ENCODE measurements at places on chromosomes 3 and 15. TPM values are rescaled to one million over a fixed set of nuclear protein-coding genes. Genes with fewer than 3 reads are reported as not detected.

Gene STRIT1
- not detected for total RNA-seq

Gene LRTM1
- total RNA-seq = not detected

Gene IGSF10
- 5.6 TPM for total RNA-seq

Gene SLC12A1
- 0.55 TPM for total RNA-seq

Gene FSD2
- total RNA-seq = 0.19 TPM

Gene IL5RA
- total RNA-seq = 0.43 TPM

Gene AHSG
- 0.81 TPM for total RNA-seq

Gene MED12L
- 10.3 TPM for total RNA-seq

Gene SNURF
- 15.7 TPM for total RNA-seq

GRCh38 chr3:127425505-127426443 lies 137.9 kb upstream of the PRR20G start:
- H3K27me3 ChIP-seq = no peaks in the 10 kb centered on the region
- H3K36me3 ChIP-seq = no peaks in the 10 kb centered on the region

- H3K4me3 ChIP-seq = no peak overlapping the region
- no peaks in the 10 kb centered on the region for H3K36me3 ChIP-seq
- no peaks in the 10 kb centered on the region for H3K27me3 ChIP-seq
- no peak for DNase-seq
- H3K27ac ChIP-seq = no peak overlapping the region
These were observed 17.3 kb downstream of the DENND6A start for GRCh38 chr3:57675530-57675929.

GRCh38 chr15:53675832-53676231 lies 83.6 kb downstream of the WDR72 start:
- H3K4me1 ChIP-seq = no peaks in the 10 kb centered on the region
- no peak overlapping the region for H3K27ac ChIP-seq
- H3K27me3 ChIP-seq = no peaks in the 10 kb centered on the region
- no peak for DNase-seq

GRCh38 chr3:150220799-150221198 lies 187.3 kb upstream of the TSC22D2 start:
- H3K4me3 ChIP-seq = peak overlapping the region; percentile 33
- no peaks in the 10 kb centered on the region for H3K4me1 ChIP-seq
- DNase-seq = no peak

DNA sequence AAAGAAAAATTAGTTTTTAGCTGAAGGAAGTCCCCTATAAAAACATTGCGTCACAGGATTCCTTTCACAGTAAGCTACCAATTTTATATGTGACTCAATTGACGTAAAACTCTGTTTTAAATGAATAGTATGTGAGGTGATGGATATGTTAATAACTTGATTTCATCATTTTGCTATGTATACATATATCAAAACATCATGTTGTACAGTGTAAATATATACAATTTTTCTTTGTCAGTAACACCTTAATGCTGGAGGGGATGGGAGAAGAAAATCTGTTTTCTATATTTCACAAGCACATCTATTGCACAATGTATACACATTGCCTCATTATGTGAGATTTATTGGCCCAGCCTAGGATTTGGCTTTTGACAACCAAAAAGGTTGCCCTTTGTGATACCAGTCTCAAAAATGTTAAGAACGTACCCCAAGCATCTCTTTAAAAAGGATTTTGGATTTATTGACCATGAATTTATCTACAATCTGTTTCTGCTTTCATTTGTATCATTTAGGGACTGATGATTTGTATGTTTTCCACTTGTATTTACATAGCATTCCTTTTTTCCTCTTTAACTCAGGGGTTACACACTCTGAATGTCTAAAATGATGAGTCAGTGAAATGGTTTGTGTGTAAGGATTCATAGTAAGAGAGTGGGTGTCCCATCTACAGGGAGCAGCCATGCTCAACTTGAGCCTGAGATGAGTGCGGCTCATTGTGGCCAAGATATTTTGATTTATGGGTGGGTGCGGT lies 62.6 kb downstream of the CRTC3 start:
- no peaks in the 10 kb centered on the region for H3K36me3 ChIP-seq
- peaks cover 10% of the 10 kb centered on the region for H3K4me1 ChIP-seq
- no peak overlapping the region for H3K27ac ChIP-seq
- H3K27me3 ChIP-seq = no peaks in the 10 kb centered on the region

GRCh38 chr3:155185631-155186071 lies 105.5 kb downstream of the MME start:
- DNase-seq = no peak
- no peaks in the 10 kb centered on the region for H3K36me3 ChIP-seq
- no peaks in the 10 kb centered on the region for H3K27me3 ChIP-seq
- H3K4me3 ChIP-seq = no peak overlapping the region
- H3K27ac ChIP-seq = no peak overlapping the region

- DNase-seq = no peak
- no peaks in the 10 kb centered on the region for H3K36me3 ChIP-seq
- H3K27ac ChIP-seq = no peak overlapping the region
- H3K27me3 ChIP-seq = no peaks in the 10 kb centered on the region
- no peaks in the 10 kb centered on the region for H3K4me1 ChIP-seq
These were observed 1504.4 kb upstream of the CADM2 start for GRCh38 chr3:83454353-83454752.

GRCh38 chr3:190617185-190617584 lies 103.3 kb downstream of the IL1RAP start:
- no peak overlapping the region for H3K4me3 ChIP-seq
- no peaks in the 10 kb centered on the region for H3K4me1 ChIP-seq
- no peaks in the 10 kb centered on the region for H3K36me3 ChIP-seq
- no peak overlapping the region for H3K27ac ChIP-seq

DNA sequence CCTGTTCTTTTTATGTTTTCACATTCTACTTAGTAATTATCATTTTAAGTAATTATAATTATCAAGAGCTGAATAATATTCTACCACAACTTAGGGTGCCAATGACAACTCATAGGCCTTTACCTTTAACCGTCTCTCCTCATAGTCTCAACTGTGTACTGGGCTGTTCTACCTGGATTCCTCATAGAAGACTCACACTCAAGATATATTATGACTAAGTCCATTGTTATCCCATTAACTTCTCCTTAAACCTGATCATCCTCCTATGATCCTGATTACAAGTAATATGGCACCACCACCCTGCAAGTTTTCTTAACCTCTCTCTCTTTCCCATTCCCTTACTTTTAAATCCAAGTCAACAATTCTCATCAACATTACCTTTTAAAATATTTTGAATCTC lies 285.9 kb upstream of the VEPH1 start:
- H3K27me3 ChIP-seq = no peaks in the 10 kb centered on the region
- H3K27ac ChIP-seq = no peak overlapping the region
- no peaks in the 10 kb centered on the region for H3K36me3 ChIP-seq
- no peak overlapping the region for H3K4me3 ChIP-seq
- no peaks in the 10 kb centered on the region for H3K4me1 ChIP-seq

GRCh38 chr3:41141433-41142167 lies 57.7 kb upstream of the CTNNB1 start:
- no peaks in the 10 kb centered on the region for H3K27me3 ChIP-seq
- H3K27ac ChIP-seq = no peak overlapping the region
- no peaks in the 10 kb centered on the region for H3K4me1 ChIP-seq

- no peaks in the 10 kb centered on the region for H3K36me3 ChIP-seq
These were observed 115.9 kb downstream of the CBLB start for GRCh38 chr3:105752791-105753415.

DNA sequence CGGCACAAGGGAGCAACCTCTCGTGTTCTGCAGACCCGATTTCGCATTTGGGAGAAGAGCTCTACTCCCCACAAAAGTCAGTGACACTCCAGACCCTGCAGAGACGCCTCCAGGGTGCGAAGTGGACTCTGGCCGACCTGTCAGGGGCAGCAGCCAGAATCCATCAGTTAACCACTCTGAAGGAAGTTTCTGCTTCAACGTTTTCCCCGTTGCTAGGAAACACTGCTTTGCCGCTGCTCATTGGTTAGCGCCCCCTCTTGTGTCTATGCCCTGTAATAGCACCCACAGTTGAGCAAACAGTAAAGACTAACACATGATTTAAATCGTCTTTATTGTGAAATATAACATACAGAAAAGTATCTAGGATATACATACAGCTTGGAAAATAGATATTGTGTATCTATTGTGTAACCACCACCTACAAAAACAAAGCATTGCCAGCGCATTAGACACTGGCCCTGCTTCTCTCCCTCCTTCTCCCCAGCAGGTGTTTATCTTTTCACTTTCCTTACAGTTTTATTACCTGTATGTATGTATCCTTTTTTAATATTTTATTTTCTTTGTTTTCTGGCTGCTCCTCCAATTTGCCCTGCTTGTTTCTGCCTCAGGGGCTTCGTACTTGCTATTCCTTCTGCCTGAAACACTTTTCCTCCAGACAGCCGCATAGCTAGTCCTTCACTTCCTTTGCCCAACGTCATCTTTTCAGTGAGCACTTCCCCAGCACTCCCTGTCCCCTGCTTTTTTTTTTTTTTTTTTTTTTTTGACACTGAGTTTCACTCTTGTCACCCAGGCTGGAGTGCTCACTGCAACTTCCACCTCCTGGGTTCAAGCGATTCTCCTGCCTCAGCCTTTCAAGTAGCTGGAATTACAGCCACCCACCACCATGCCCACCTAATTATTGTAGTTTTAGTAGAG lies 38.8 kb downstream of the TMEM40 start:
- no peaks in the 10 kb centered on the region for H3K36me3 ChIP-seq
- peak overlapping the region; percentile 56 for H3K4me3 ChIP-seq
- peak overlapping the region; percentile 24 for H3K27ac ChIP-seq
